NCI-H2081 (cell line): ENCODE measurements at places on chromosomes 6 and 20.

GRCh38 chr6:95325916-95326315, 251.4 kb upstream of the MANEA start:
- no peak for DNase-seq

- peak; percentile 92 for DNase-seq
These were observed 6.2 kb upstream of the SOX4 start for GRCh38 chr6:21587179-21587960.

DNA sequence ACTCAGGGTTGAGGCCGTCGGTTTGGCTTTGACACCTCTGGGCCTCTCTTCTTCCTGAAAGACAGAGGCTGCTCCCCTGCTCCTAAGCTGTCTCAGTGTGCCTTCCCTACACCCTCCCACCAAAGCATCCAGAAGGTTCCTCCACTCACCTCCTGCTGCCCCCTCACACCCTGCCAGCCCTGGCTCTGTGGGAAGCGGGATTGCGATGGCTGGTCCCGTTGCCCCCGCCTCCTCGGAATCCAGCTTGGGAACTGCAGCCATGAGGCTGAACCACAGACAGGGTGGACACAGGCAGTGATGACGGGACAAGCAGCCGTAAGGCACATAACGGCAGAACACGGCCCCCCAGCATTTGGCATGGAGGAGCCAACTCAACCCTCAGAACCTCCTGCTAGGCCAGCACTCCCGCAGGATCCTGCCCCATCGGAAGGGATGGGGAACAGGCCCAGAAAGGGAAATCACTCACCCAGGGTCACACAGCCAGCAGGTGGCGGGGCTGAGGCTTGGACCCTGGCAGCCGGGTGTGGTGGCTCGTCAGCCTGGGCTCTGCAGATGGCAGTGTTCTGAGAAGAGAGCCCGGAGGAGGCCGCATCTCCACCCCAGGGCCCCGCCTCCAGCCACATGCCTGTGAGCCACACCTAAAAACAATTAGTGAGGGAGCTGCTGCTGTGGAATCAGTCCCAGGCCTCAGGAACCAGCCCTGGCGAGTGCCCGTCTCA, 139.6 kb downstream of the PHACTR3 start:
- DNase-seq: no peak

GRCh38 chr6:111770263-111771093, 102.8 kb downstream of the FYN start:
- no peak for DNase-seq

DNA sequence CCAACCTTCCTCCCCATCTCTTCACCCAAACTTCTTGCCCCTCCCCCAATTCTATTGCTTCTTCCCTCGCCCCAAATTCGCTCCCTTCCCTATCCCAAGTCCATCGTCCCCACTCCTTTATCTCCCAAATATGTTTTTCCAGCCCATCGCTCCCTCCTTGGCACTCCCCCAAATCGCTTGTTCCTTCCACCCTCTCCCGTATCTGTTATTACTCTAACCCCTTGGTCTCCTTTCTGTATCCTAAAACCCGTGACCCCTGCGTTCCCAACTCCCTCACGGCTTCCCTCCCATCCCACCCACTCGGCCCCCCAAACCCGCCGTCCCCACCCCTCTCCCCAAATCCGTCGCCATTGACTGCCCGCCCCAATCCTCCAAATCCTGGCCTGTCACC, 584 bp downstream of the MTCH1 start:
- no peak for DNase-seq

- DNase-seq: no peak
These were observed 57.1 kb upstream of the NNAT start for GRCh38 chr20:37463726-37464494.

DNA sequence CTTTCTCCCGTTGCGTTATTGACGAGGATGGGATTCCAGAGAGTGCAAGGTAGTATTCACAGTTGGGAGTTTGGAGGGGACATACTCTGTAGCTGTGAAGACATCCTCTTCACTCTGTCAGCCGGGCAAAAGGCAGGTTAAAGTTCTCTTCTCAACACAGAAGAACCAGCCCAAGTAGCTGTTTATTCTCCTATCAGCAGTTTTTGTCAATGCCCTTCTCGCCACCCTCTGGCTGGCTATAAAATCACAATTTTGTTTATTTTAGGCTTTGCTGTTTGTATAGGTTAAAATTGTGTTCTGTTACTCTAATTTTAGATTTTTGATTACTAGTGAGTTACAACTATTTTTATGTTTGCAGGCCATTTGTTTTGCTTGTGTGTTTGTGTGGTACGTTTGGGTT, 37.9 kb upstream of the MAS1 start:
- DNase-seq: no peak

GRCh38 chr6:30862156-30862875, 22.0 kb upstream of the DDR1 start:
- DNase-seq: no peak

GRCh38 chr6:89734526-89734925, 85.1 kb downstream of the MDN1 start:
- no peak for DNase-seq

GRCh38 chr6:169961772-169962561, 210.5 kb downstream of the ERMARD start:
- DNase-seq: no peak

DNA sequence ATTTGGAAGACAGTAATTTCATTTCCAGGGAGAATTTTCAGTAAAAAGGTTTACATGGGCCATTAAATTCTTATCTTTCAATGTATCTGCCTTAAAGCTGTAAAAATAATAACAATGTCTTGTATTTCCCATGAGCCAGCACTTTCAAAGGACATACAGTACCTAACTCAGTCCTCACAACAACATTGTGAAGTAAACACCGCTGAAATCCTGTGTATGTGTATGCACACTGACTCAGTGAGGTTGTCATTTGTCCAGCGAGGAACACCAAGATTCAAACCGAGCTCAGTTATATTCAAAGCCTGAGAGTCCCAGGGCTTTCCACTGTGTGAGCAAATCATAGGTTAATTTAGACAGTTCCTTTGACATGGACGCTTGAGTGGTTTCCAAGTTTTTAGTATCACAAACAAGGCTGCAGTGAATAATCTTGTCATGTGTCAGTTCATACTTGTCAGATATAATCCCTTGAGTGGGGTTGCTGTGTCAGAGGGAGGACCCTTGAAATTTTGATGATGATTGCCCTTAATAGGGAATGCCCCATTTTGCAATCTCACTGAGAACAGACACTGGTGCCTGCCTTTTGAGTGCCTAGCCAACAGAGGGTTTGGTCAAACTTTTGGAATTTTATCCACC, 50.0 kb upstream of the SLC22A23 start:
- no peak for DNase-seq

- DNase-seq: peak; percentile 23
These were observed 64.8 kb upstream of the POU3F2 start for GRCh38 chr6:98769546-98769945.

DNA sequence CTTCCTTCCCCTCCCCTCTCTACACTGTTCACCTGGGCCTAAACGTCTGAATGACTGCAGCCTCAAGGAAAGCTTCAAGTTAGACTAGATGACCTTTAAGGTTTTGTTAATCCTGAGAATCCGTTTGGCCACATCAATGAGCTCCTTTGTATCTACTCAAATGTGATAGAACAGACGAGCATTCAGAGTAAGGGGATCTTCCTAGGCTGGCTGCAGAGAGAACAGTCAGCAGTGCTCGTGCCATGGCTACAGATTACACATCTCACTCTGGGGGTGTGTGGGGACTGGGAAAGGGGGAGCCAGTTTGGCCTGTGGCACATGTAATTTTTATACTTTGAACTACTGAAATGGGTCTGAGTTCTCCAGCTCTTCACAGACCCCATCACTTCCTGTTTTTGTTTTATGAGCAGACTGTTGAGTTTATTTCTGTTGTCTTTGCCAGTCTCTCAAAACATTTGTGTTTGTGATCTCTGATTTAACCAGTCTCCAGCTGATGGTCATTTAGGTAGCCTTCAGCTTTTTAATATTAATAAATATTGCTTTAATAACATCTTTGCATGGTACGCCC, 50.9 kb downstream of the KCNS1 start:
- no peak for DNase-seq

DNA sequence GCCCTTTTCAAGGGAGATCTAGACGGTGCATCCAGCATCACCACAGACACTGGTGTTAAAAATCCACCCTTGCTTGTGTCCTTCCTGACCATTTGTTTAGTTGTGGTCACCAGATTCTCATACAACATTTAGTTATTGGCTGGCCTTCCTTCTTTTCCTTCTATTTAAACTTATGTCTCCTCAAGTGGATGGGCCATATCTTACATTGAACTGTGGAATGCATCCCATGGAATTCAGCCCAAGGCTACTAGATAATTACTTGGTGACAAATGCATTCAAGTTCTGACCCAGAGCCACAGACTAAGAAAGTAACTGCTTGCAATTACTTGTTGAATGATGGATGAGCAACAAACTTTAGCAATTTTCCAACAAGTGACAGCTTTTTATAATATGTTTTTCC, 198.9 kb upstream of the SSTR4 start:
- DNase-seq: no peak

DNA sequence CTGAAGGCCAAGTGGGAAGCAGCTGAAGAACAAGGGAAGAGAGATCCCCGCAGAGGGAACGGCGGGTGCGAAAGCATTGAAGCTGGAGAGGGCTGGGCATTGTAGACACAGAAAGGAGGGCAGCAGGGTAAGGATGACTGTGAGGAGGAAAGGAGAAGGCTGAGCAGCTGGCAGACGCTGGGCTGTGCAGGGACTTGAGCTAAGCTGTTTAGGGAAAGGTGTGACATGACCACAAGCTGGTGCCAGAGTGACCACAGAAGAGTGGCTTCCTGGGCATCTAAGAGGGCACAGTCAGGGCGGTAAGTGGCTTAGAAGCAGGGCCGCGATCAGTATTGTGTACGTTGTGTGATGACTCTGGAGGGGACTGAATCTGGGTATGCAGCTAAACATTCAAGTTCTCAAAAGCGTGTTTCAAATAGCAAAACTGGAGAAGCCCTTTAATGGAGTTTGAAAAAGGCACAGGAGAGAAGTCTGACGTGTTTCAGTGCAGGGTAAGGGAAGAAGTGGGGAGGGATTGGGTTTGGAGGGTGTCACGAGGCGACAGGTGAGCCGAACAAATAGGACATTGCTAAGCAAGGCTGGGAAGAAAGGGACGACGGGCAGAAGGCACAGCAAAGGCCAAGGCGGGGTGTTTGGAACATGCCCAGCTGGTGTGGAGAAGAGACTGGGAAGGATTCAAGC, 46.1 kb upstream of the ARFGEF2 start:
- no peak for DNase-seq

DNA sequence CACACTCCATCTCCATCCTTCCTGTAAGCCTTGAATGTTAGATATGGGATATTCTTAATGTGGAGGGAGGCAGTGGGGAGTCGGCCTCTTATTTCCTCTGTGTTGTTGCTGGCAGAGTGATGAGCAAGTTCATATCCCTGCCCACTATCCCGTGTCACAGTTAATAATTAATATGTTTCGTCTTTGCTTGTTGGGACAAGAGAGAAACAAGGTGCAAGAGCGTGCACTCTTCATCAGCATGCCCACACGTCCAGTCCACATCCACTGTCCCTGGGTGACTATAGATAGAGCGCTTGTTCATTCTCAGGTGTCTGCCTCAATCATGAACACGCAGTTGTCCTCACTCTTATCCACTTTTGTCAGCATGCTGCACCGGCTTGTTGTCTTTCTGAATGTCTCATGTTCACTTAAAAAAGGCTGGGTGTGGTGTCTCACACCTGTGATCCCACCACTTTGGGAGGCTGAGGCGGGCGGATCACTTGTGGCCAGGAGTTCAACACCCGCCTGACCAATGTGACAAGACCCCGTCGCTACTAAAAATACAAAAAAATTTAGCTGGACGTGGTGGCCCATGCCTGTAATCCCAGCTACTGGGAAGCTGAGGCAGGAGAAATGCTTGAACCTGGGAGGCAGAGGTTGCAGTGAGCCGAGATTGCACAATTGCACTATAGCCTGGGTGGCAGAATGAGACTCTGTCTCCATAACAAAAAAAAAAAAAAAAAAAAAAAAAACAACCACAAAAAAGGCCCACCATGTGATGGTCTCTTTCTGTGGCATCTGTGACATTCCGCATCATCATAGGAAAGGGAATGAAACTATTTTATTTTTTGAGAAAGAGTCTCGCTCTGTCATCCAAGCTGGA, 34.2 kb downstream of the PPP1R3G start:
- no peak for DNase-seq

- DNase-seq: no peak
These were observed 134.2 kb downstream of the GMDS start for GRCh38 chr6:2111162-2111677.

GRCh38 chr6:157430834-157431233, 49.8 kb downstream of the ZDHHC14 start:
- DNase-seq: no peak

GRCh38 chr6:147546501-147547368, 38.2 kb downstream of the SAMD5 start:
- DNase-seq: no peak

GRCh38 chr6:131685266-131685780, 15.9 kb downstream of the OR2A4 start:
- no peak for DNase-seq

- peak; percentile 33 for DNase-seq
These were observed 95.4 kb downstream of the MAP3K5 start for GRCh38 chr6:136696783-136697364.

GRCh38 chr6:117440706-117441525, 15.2 kb upstream of the ROS1 start:
- no peak for DNase-seq

GRCh38 chr6:4421837-4422236, 286.5 kb upstream of the ECI2 start:
- DNase-seq: no peak

GRCh38 chr6:168666699-168667427, 225.9 kb downstream of the SMOC2 start:
- DNase-seq: no peak

- peak; percentile 24 for DNase-seq
These were observed 13.5 kb downstream of the REV3L start for GRCh38 chr6:111469543-111469942.
